AG08395 (cell line): ENCODE measurements at places on chromosomes 1 and 21.

DNA sequence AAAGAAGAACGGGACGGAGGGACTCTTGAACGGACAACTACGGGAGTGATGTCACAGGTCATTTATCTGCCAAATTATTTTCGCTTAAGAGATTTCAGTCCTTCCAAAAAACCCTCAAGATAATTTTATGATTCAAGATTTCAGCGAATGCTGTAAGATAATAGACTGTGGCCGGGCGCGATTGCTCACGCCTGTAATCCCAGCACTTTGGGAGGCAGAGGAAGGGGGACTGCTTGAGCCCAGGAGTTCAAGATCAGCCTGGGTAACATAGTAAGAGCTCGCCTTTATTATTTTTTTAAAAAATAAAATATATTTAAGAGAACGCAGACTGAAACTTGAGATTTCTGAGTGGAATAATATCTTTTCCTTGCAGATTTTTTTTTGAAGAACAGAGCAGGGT, 609 bp downstream of the RWDD2B start:
- DNase-seq, result no peak

- DNase-seq, result no peak
Observed at GRCh38 chr1:115284209-115284608, 53.8 kb downstream of the NGF start.

DNA sequence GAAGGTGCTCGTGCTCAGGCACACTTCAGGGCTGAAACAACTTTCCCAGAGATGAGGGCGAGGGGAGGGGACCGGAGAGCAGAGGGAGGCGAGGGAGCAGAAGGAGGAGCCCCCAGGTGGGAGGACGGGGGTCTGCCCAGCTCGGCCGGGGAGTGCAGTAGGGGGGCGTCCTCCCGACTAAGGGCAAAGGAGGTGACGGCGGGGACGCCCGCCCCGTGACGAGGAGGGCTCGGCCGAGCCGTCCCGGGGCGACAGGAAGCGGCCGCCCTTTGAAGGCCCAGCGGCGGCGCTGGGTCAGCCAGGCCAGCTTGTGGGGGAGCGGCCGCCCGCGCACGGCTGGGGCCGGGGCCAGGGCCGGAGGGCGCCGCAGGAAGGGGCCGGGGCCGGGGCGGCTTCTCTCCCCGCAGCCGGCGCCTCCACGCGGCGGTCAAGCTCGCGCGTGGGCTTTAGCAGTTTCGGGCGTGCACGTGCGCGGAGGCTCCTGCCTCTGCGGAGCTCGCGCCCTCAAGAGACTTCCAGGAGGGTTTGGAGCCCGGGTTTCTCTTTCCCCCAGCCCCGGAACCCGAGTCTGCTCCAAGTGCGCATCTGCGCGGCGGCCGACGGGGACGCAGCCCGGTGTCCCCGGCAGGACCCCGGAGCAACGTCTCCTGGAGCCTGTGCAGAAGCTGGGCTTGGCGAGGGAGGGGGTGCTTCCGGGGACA, 100.8 kb upstream of the SLC45A1 start:
- DNase-seq, result no peak

- DNase-seq, result no peak
Observed at GRCh38 chr1:153308540-153308939, 4.2 kb downstream of the PGLYRP3 start.

- DNase-seq, result no peak
Observed at GRCh38 chr1:222749927-222750326, 12.9 kb downstream of the FAM177B start.

- DNase-seq, result no peak
Observed at GRCh38 chr1:6416295-6416656, 3.4 kb downstream of the HES2 start.

GRCh38 chr1:52216907-52217458, 75.1 kb downstream of the ZFYVE9 start:
- DNase-seq, result no peak

DNA sequence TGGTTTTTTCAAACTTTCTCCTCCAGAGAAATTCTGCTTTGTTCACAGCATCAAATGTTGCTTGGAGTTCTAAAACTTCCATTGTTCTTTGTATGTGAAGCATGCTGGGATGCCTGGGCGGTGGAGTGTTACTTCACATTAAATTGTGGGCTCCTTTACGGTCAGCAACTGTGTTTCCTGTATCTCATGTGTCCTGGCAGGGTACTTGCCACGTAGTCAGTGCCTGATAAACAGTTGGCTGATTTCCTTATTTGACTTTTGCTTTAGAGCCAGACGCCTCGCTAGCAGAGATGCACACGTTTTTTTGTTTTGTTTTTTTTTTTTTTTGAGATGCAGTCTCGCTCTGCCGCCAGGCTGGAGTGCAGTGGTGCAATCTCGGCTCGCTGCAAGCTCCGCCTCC, 96.7 kb downstream of the UCK2 start:
- no peak for DNase-seq

- DNase-seq, result no peak
Observed at GRCh38 chr1:180248731-180249681, 18.9 kb downstream of the LHX4 start.

DNA sequence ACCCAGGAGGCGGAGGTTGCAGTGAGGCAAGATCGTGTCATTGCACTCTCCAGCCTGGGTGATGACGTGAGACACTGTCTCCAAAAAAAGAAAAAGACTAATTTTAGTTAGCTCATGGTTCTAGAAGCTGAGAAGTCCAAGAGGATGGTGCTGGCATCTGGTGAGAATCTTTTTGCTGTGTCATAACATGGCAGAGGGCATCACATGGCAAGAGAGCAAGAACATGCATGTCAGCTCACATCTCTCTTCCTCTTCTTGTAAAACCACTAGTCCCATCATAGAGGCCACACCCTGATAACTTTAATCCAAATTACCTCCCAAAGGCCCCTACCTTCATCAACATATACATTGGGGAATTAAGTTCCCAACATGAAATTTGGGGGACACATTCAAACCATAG, 13.8 kb upstream of the CNN3 start:
- DNase-seq, result no peak

- no peak for DNase-seq
Observed at GRCh38 chr1:209802117-209802779, 3.7 kb downstream of the IRF6 start.

DNA sequence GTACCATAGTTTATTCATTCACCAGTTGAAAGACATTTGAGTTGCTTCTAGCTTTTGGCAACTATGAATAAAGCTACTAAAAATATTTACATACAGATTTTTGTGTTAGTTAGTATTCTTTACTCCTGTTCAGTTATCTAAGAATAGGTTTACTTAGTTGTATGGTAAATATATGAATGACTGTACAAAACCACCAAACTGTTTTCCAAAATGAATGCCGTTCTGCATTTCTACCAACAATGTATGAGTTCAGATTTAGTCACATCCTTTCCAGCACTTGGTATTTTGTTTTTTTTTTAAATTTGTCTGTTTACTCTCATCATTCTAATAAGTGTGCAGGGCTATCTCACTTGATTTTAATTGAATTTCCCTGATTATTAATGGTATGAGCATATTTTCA, 3.4 kb upstream of the KIFAP3 start:
- DNase-seq, result no peak

- no peak for DNase-seq
Observed at GRCh38 chr21:45329261-45330074, 41.8 kb upstream of the POFUT2 start.

- DNase-seq, result no peak
Observed at GRCh38 chr1:236280438-236281197, 1.1 kb downstream of the ERO1B start.

GRCh38 chr1:6246497-6247467, 2.8 kb downstream of the HES3 start:
- peak; percentile 88 for DNase-seq

DNA sequence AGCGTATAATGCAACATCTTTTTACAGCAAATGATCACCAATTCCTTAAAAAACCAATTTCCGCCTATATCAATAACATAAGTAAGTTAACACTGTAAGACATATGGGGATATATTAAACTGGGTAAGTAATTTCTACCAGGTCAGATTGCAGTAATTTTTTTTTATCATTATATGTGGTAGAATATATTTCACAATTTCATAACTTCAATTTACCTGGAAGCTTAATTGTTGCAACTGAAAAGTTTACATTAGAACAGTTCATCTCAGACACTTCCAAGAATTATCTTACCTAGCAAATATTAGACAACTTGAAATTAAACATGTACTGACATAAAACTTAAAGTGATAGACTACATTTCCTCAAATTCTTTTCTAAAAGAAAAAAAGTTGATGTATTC, 51.9 kb upstream of the ASPM start:
- DNase-seq, result no peak
